HAP-1 (cell line): ENCODE measurements at places on chromosomes 4 and X.

GRCh38 chrX:133559909-133560308 lies 144.6 kb upstream of the GPC4 start:
- no peak for DNase-seq

GRCh38 chr4:148184922-148185321 lies 257.3 kb downstream of the NR3C2 start:
- DNase-seq = no peak

DNA sequence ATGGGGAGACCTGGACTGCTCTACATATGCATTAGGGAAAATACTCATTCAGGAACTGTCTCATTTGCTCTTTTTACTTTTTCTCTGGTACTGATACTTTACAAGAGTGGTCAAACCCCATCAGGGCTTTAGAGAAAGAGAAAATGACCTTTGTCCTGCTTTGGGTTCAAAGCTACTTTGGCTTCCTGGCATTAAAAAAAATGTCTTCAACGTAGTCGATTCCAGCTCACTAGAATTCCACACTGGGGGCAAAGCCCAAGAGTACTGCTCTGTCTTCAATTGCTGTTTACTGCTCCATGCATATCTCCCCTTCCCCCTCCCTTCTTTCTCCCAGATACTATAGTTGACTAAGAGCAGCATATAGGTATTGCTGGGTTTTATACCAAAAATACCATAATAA lies 98.0 kb downstream of the PAPSS1 start:
- no peak for DNase-seq

DNA sequence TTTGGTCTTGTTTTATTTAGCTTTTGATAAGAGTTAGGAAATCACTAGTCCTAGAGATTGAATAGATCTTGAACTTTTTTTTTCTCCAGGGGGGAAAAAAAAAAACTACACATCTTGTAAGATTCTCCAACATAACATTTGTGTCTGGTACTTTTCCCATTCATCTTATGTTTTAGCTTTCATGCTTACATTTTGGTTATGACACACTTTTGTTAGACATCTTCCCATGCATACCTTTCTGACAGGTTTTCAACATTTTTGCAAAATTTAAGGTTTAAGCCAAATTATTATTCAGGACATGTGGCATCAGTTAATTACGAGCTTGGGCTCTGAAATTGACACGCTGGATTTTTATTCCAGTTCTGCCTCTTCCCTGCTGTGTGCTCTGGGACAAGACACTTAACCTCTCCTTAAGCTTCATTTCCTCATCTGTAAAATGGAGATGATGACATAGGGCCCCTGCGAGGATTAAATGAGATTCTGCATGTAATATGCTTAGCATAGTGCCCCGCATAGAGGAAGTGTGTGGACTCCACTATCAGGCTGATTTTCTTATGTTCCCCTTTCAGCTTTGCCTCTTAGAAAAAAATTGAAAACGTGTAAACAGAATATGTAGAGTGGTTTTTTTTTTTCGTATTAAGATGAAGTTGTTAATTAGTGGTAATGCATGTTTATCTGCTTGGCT lies 5.3 kb downstream of the KIT start:
- DNase-seq = no peak

DNA sequence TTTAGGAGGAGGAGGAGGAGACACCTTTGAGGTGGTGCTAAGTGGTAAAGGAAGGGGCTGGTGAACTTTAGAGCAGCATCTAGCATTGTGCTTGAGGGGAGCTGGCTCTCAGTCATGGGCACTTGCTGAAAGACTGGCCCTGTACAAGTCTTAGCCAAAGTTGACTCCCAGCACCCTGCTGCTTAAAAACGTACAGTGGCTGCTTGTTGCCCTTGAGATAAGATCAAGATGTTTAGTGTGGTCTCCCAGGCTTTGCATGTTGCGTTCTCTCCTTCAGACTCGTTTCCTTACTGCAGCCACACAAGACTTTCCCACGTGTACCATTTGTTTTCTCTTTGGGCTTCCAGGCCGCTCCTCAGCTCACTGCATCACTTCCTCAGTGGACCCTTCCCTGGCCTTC lies 1.8 kb downstream of the MED28 start:
- no peak for DNase-seq

- no peak for DNase-seq
Measured at GRCh38 chr4:11014199-11014598, 329.6 kb upstream of the CLNK start.
